ENCODE measurements at places on chromosomes 16 and 17.

DNA sequence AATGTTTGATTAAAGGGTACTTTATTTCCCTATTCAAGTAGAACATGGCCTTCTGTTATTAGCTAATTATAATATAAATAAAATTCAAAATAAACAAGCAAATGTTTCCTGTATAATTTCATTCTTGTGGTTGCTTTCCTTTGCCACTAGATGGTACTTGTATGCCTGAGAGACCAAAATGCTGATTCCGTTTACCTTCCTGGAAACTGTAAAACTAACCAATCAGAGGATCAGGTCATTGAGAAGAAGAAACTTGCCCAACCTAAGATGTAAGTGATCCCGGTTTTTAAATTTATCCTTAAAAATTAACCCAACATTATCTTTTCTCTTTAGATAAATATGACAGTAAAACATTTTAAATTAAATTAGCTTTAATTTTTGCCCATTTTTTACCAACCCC is 8.1 kb upstream of the ABCA5 start:
- peak; percentile 49 for DNase-seq

- DNase-seq: no peak
These were observed 487.4 kb upstream of the SOX9 start for GRCh38 chr17:71633391-71633849.

GRCh38 chr17:74201250-74201649 is 2.2 kb upstream of the RPL38 start:
- DNase-seq: no peak

DNA sequence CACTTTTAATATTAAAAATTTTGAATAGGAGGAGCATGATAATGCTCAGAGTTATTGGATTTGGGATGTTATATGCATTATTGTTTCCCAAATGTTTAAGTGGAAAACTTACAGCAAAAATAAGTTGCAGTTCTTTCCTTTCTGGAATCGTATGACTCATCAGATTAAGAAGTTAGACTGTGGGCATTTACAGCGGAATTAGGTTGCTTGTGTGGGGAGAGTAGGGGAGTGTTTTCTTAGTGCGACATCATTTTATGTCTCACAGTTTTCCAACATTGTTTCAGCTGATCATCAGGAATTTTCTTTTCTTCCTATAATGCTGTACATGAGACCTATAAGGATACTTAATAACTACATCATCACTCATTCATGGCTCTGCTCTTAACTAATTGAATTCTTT is 1631.8 kb downstream of the CDH8 start:
- no peak for DNase-seq

DNA sequence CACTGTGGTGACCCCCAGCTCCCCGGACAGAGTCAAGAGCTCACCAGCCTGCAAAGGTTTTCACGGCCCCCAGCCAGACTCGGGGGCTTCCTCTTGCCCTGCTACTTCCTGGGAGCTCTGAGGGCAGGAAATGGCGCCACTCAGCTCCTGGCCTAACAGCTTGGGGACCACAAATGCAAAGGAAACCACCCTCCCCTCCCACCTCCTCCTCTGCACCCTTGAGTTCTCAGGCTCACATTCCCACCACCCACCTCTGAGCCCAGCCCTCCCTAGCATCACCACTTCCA is 375 bp upstream of the SPN start:
- DNase-seq: peak; percentile 62

GRCh38 chr16:16096121-16096857 is 127.0 kb downstream of the ABCC6 start:
- no peak for DNase-seq

GRCh38 chr17:63991611-63992010 is 6.5 kb upstream of the PRR29 start:
- no peak for DNase-seq

DNA sequence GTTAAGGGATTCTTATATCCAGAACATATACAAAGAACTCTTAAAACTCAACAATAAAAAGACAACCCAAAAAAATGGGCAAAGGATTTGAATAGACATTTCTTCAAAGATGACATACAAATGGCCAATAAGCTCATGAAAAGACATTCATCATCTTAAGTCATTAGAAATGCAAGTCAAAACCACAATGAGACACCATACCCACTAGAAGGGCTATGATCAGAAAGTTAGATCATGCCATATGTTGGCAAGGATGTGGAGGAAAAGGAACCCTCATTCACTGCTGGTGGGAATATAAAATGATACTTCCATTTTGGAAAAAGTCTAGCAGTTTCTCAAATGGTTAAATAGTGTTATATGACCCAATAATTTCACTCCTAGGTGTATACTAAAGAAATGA is 9.4 kb downstream of the PLD6 start:
- no peak for DNase-seq

DNA sequence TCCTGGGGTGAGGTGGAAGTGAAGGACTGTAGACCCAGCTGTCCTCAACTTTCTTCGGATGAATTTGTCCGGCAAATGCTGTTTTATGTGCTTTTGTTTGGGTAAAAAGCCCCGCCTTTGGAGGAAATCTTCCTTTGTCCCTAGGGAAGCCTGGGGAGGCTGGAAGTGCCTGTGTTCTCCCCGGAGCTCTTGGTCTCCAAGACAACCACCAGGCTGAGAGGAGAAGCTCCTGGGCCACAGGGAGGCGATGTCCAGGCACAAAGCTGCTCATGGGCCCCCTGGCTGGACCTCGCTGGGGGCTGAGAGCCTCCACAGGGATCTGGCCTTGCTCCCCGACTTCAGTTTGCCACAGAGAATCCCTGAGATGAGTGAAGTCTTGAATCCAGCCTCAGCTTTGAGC is 293.1 kb upstream of the N4BP1 start:
- DNase-seq: no peak

GRCh38 chr17:11705111-11705510 is 106.8 kb downstream of the DNAH9 start:
- DNase-seq: no peak

DNA sequence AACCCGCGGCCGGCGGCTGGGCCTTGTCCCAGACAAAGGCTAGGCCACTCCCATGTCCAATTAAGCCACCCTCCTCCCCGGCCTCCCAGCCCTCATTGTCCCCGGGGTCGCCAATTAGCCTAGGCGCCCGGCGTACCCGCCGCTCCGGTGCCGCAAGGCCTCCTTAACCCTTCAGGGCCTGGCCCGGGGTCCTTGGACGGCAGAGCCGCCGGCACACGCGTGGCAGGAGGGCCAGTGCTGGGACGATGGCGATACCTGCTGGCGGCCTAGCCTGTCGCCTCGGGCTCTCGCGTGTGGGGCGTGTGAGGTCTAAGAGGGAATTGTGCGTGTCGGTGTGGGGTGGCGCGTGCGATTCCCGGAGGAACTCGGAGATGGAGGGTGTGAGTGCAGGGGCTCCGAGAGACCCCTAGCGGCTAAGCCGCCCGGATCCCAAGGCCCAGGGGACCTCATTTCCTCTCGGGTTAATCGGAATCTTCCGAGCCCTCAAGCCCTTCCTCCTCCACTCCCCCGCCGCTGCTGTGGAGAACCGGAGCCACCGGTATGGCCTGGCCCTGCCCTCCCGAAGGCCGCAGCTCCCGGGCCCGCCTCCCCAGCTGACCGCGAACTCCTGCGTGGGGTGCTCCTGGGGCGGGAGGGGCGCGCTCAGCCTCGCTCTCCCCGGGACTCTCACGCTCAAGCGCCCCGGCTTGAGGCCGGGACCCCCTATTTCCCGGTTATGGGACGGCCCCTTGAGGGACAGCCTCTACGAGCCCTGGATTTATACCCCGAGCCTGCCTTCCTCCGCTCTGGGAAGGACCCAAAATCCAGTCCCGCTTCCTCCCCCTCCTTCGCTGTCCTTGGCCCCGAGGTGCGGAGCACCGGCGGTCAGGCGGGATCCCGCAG is 11.9 kb downstream of the TBX2 start:
- DNase-seq: peak; percentile 73

- no peak for DNase-seq
These were observed 166.0 kb downstream of the PHKB start for GRCh38 chr16:47627085-47627639.

GRCh38 chr17:21397341-21398190 is 21.4 kb downstream of the KCNJ12 start:
- no peak for DNase-seq

- DNase-seq: peak; percentile 97
These were observed at the start of gene CBX8 for GRCh38 chr17:79796763-79797491. Gene CBX8, minus strand, starts transcription at chr17:79797077. Its CDS starts 79 bp downstream, at chr17:79796998.

DNA sequence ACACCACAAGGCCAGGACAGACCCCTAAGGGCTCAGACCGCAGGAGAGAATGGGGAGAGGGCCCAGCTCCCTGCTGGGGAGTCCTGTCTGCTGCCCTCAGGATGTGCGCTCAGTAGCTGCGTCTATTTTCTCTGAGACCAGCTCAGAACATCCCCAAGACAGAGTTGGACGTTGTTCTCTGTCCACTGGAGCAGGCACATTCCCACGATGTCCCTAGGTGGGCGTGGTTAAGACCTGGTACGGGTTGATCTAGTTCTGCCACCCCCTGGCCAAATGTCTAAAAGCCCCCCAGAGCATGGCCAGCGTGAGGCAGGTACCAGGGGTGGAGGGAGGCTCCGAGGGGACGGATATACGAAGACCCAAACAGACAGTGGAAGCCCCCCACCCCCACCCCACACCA is 842 bp upstream of the CALB2 start:
- no peak for DNase-seq

GRCh38 chr17:2792366-2793169 is 3.7 kb upstream of the RAP1GAP2 start:
- DNase-seq: no peak

- DNase-seq: peak; percentile 61
These were observed at the start of gene PIEZO1 for GRCh38 chr16:88785106-88785924. Gene PIEZO1, minus strand, starts transcription at chr16:88785220. Its CDS starts 256 bp downstream, at chr16:88784964.

GRCh38 chr17:65163990-65164495 is 26.9 kb downstream of the RGS9 start:
- DNase-seq: no peak

- DNase-seq: no peak
These were observed 11.6 kb downstream of the CUEDC1 start for GRCh38 chr17:57943645-57944044.

- no peak for DNase-seq
These were observed 56.9 kb upstream of the MRTFB start for GRCh38 chr16:14014284-14014625.

- DNase-seq: no peak
These were observed 39.9 kb downstream of the XPO6 start for GRCh38 chr16:28171816-28172215.

DNA sequence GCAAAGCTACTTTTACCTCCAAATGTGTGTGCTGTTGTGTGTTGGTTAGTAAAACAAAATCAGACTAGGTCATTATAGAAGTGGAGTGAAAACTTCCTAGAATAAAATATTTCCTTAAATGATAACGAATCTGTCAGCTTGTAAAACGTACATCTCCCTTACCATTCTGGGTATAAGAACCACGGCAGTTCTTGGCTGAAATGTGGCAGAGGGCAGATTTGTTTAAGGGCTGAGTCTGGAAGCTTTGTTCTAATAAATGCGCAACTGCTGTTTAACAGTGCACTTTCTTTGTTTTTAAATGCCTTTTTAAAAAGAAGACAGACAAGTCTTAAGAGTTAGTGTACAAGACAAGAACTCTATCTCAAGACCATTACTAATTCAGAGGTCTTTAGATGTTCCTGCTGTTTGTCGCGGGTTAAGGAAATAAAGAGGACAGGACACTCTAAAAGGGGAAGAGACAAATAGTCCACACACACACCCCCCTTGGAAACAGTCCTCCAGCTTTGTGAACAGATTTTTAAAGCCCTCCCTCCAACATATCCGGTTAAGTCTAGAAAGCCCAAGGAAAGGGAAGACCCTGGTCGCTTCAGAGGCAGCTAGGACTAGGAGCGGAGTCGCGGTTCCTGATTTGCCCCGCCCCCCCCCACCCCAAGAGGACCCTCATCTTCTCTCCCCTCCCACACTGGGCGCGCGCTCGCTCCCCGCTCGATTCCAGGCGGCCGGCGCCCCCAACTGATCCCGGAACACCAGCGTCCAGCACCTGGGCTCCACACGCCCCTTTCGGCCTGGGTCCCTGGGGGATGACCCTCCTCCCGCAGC is 658 bp downstream of the SYNRG start:
- DNase-seq: peak; percentile 29

DNA sequence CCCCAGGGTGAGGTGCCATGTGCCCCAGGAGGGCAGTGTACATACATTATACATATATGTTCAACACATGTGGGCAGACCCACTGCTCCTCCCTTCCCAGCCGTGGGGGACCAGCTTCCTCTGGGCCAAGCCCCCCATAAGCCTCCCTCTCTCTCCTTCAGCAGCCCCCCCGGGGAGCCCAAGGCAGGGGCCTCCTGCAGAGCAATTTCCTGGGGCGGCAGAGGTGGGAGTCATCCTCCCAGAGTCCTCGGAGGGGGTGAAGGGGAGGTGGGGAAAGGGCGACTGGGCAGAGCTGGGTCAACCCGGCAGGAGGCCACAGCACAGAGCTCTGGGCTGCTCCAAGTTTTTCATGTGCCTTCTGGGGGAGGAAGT is 235.1 kb downstream of the ZNF423 start:
- DNase-seq: no peak

DNA sequence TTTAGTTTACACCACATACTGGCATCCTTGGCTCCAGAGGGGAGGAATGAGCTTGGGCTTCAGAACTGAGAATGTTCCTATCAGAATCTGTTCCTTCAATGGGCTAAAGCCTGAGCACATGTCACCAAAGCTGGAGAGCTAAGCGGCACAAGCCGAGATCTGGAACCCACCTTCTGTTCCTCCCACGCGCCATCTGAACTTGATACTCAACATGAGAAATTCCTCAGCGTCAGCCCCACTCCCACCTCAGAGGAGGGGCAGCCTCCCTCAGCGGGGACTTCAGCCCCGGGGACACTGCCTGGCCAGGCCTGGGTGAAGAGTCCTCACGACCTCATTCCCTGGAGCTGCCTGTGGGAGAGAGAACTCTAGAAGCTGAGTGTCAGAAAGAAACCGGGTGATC is 22.8 kb upstream of the SLC47A1 start:
- DNase-seq: no peak

DNA sequence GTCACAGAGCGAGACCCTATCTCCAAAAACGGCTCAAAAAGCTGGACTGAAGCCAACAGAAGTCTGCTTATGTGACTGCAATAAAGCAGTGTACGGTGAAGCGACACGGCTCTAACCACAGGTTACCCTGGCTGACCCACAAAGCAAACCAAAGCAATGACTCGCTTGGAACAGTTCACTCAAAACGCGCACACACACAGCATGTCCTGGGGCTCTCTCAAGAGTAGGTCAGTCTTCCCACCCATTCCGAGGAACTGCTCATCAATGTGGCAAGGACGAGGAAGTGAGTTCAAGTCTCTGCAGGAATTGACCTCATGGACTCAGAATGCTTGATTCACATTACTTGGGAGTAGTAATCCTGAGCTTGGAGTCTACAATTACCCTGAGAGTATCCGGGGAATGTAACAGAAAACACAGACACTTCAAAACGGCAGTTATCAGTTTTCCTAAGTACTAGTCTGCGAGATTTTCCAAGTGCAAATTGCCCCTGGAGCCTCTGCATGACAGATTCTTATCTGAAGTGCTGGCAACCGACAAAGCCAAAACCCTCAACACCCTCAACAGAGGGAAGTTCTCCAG is 25.4 kb downstream of the PELP1 start:
- no peak for DNase-seq

DNA sequence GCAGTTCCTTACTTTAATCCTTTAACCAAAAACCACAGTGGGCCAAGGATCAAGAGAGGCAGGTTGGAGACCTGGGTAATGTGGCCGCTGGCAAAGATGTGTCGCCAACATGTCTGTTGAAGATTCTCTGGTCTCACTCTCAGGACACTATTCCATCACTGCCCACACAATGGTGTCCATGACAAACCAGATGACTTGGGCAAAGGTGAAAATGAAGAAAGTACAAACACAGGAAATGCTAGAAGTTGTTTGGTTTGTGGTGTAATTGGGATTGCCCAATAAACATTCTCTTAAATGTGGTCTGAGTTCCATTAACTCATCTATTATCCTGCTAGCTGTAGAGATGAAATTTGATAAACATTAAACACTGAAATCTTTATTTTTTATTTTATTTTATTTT is 43.3 kb downstream of the SALL1 start:
- no peak for DNase-seq

- DNase-seq: no peak
These were observed 132.4 kb downstream of the CA10 start for GRCh38 chr17:52026075-52026474.
